ENCODE measurements at places on chromosomes 13 and 19.

- no peak for DNase-seq
These were observed 466.7 kb downstream of the TSHZ3 start for GRCh38 chr19:30882411-30883005.

DNA sequence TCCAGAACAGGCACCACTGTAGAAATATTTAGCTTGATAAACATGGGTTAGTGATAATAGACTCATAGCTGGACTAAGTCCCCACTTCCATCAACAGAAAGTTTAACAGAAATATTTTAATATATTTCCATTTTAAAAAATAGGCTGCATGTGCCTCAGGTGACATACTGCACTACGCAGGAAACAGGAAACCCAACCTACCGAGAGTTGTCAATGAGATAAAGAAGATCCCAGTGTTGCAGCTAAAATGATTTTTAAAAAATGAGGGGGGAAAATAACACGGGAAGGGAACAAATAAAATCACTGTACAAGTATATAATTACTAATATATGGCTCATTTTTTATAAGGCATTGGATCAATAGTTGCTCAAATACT, 154.8 kb downstream of the TBC1D4 start:
- DNase-seq, result no peak

GRCh38 chr19:36009220-36009619, 607 bp upstream of the SYNE4 start:
- peak; percentile 54 for DNase-seq

GRCh38 chr13:109465148-109465547, 321.2 kb downstream of the IRS2 start:
- no peak for DNase-seq

GRCh38 chr19:29526730-29527499, 1.1 kb downstream of the VSTM2B start:
- no peak for DNase-seq

- DNase-seq, result no peak
These were observed 175.5 kb upstream of the SERP2 start for GRCh38 chr13:44197791-44198770.

GRCh38 chr13:105144020-105144419, 1391.4 kb downstream of the EFNB2 start:
- no peak for DNase-seq

- DNase-seq, result no peak
These were observed 17.3 kb upstream of the MYDGF start for GRCh38 chr19:4687396-4687795.

GRCh38 chr19:10285393-10285792, 1.4 kb upstream of the ICAM4 start:
- no peak for DNase-seq

DNA sequence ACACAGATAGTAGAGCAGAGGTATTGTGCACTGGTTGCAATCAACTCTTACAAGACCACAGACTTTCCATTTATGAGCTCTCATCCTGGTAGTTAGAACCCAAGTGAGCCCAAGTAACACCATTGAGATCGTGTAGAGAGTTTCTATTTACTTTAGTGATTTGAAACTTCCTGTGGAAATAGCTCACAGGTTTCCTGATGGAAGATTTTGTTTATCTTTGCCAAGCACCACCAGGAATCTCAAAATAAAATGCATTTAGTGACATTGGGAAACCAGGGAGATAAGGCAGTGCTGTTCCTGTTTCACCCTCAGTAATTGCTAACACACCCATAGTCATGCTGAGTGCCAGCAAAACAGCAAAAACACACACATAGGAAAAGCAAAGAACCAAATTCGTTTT, 102.5 kb downstream of the FLT1 start:
- DNase-seq, result no peak

DNA sequence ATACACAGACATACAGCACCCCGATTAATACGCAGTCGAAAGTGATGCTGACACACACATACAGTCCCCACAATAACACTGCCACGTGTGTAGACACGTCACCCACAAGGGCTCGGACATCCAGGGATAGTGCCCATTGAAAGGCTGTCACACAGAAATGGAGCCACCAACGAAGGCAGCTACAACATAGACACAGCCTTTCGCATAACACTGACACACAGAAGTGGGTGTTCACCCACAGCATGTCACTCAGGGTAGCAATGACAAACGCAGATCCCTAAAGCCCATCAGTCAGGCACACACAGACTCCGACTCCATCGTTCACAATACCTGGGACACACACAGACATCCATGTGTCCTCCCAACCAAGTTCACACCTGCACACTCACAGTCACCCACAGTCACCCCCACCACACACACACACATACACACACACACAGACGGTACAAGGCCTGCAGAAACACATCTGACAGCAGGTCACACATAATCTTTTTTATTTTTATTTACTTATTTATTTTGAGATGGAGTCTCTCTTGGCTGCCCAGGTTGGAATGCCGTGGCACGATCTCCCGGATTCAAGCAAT, 10.4 kb upstream of the NANOS3 start:
- no peak for DNase-seq

- peak; percentile 33 for DNase-seq
These were observed 463 bp upstream of the TSC22D1 start for GRCh38 chr13:44576351-44577235.

- DNase-seq, result no peak
These were observed 34.9 kb downstream of the RXFP2 start for GRCh38 chr13:31774186-31774750.

DNA sequence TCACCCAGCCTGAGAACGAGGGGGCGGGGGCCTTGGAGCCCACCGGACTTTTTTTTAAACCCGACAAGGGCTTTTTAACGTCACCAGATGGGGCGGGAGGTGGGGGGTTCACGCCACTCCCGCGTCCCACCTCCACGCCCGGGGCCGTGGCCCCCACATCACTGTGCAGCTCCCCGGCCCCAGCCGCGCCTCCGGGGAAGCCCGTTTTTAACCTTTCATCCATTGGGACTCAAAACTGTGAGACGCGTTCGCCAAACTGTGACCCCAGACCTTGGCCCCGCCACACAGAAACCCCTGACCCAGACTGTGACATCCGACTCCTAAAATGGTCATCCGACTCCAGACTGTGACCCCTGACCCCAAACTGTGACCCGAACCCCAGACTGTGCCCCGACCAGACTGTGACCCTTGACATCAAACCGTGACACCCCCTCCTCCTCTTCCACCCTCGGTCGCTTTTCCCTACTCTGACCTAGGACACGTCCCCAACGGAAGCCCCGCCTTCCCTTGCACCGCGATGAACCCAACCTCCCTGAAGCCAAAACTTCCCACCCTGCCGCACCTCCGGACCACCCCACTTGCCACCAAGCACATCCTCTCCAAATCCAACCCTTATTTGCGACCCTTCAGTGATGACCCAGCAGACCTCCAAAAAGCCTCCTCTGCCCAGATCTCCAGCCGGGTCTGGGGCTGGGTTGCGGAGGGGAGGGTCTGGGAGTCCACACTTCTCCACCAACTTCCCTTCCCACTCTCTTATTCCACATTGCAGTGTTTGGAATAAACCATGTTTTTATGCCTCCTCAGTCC, 1.5 kb upstream of the GRWD1 start:
- no peak for DNase-seq

- no peak for DNase-seq
These were observed 23.5 kb downstream of the AKT2 start for GRCh38 chr19:40261631-40262030.

- no peak for DNase-seq
These were observed 76.5 kb downstream of the ZNF726 start for GRCh38 chr19:23991170-23991569.

- DNase-seq, result no peak
These were observed 372.4 kb downstream of the SUCLA2 start for GRCh38 chr13:47628666-47629065.

DNA sequence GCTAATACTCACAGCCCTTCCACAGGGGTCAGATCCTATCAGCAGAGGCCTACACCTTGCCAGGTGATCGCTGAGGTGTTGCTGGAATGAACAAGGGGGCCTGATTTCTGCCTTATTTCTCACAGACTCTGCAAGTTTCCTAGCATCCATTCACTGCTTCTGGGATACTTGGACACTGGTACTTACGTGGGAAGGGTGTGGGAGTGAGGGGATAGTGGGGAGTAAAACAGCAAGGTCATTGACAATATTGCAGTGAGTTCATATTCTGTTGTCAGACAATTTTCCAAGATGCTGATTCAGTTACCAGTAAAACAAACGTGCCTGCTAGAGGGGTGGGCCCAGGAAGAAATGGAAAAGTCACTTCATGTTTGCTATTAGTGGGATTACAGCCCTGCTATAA, 276.5 kb downstream of the SHISA2 start:
- no peak for DNase-seq

DNA sequence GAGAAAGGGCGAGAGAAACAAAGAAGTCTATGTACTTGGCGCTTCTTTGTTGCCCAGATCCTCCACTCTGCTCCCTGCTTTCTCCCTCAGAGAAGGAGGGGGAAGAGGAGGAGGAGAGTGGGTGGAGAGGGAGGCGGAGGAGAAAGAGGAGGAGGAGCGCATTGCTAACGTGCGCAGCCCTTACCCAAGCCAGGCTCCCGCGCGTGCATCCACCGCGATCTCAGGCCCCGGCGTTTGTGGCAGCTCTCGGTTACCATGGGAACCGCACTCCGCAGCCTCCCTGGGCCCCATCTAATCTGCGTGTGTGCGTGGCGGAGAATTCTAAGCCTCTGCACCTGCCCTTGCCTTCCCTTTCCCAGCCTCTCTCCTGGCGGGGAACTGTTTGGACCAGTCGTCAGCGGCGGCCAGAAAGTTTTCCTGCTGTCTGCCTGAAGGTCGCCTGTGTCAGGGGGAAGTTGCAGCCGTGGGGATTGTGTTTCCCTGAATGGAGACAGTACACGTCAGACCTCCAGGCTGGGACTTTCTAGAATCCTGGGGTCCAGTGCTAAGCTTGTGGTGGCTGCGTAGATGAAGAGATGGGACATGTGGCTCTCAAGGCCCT, at the start of gene ERICH6B:
Gene ERICH6B, minus strand, starts transcription at position 239 of the 601 bp plus-strand sequence. CDS start 18,734 bp downstream, outside the sequence.
- DNase-seq, result no peak

DNA sequence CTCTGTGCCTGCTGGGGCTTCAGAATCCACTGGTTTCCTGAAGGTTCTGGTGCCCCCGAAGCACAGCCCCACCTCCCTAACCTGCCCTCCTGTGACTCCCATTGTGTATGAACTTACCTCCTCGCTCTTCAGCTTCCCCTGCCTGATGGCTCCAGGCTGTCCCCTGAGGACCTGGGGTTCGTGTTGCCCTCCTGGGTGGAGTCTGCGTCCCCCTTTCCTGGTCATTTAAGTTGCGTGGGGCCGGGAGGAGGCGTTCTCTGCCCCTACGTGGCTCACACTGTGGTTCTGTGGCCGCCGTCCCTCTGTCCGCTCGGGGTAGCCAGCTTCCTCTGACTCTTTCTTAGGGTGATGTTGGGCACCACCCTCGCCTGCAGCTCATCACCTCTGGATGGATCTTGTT, 13.9 kb downstream of the TFDP1 start:
- no peak for DNase-seq

DNA sequence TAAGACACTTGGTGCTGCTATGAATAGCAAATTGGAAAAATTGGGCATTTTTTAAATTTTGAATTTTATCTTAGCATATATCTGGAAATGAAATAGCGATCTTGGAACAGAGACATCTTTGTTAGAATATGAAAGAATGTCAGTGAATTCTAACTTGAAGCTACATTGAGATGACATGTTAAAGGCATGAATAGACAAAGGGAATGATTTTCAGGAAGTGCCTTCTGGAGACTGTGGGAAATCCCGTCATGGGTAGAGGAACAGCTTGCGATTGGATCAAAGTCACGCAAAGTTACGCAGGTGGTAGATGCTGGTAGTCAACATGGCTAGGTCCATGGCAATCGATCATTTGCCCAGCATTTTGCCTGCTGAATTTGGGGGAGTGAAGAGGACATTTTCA, 43.5 kb downstream of the LRCH1 start:
- no peak for DNase-seq

GRCh38 chr19:7705387-7706187, 3.7 kb upstream of the FCER2 start:
- peak; percentile 69 for DNase-seq

- no peak for DNase-seq
These were observed 89.7 kb downstream of the AKAP11 start for GRCh38 chr13:42361701-42362100.

GRCh38 chr19:47096100-47096704, 17.4 kb downstream of the ZC3H4 start:
- DNase-seq, result no peak

- no peak for DNase-seq
These were observed 17.7 kb upstream of the WASF3 start for GRCh38 chr13:26539738-26540292.

GRCh38 chr19:10695401-10696398, 5.5 kb upstream of the QTRT1 start:
- DNase-seq, result peak; percentile 86

- no peak for DNase-seq
These were observed 3.4 kb upstream of the NUMBL start for GRCh38 chr19:40693896-40694295.

DNA sequence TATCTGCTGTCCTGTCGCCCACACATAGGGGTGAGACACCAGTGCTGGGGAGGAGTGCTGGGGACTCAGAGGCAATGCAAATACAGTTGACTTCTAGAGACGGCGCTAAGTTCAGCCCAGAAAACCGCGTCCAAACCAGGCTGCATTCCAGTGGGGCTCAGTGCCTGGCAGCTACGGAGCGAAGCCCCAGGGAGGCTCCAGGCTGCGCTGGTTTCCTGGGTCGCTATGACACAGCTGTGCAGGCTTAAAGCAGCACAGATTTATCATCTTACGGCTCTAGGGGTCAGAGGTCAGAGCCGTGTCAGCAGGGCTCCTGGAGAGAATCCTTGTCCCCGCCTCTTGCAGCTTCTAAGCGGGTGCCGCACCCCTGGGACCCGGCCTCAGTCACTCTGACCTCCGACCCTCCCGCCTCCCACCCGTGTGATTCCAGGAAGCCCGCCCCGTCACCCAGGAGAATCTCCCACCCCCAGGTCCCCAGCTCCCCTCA, 61.6 kb downstream of the ANKRD10 start:
- no peak for DNase-seq

DNA sequence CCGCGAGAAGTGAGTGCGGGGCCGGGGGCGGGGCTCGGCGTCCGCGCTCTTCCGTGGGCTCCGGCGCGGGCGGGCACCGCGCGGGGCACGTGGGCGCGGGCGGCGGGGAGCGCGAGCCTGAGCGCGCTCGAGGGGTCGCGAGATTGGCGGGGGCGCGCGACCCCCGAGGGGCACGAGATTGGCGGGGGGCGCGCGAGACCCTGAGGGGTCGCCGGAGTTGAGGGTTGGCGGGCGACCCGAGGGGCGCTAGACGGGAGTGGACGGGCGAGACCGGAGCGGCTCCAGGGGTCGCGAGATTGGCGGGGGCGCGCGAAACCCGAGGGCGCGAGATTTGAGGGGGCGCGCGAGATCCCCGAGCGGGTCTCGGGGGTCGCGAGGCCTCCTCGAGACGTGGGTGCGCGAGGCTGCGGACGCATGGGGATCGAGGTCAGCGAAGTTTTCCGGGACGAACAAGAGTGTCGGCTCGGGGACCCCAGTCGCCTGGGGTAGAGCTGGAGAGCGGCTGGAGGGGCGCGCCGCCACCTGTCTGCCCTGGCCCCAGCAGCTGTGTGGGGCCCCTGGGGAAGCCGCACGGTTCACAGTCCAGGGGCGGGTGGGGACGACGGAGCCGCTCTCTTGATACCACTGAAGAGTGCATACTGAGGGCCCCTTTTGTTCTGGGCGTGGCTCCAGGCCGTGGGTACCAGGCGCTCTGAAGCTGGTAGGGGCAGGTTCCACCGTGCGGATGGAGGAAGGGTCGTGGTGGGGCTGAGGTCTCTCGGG, 682 bp downstream of the SSBP4 start:
- DNase-seq, result no peak

GRCh38 chr13:23381866-23382265, 51.6 kb downstream of the SACS start:
- DNase-seq, result no peak

All from stimulated activated CD4-positive, alpha-beta T cell treated with anti-CD3 and anti-CD28 coated beads, Interleukin-12 subunit alpha, Interleukin-12 subunit beta, amount 100 ng/mL, for 4 hours (primary cell).